ENCODE measurements at places on chromosomes 4 and X.
A peak's percentile ranks its signal among the peaks of the same experiment; 100 is the strongest.

DNA sequence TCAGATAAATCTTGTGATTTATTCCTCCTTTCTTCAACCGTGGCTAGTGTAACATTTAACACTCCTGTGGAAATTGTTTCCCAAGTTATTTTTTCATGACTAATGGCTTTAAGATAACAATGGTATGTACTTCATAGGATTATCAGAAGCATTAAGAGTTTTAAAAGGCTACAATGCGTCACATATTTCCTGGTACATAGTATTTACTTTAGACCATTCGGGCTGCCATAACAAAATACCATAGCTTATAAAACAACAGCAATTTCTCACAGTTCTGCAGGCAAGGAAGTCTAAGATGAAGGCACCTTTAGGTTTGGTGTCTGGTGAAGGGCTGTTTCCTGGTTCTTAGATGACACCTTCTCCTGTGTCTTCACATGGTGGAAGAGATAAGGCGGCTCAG is 158.6 kb downstream of the PAPSS1 start:
- DNase-seq: no peak

DNA sequence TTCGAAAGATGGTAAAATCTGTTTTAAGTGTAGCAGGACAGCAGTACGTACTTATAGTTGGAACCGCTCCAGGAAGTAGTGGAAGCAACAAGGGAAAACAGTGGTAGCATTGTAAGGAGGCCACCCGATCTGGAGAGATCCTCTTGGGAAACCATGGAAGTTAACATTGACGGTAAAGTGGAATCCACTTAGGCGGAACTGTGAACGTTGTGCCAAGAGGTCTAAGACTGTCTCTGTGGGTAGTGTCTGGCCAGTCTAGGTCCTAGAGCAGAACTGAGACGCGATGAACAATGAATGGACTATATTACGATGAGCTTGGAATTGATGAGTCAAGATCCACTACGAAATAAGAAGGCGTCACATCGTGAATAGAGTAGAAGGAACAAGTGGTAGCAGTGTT is 124.0 kb downstream of the TENM3 start:
- peak; percentile 46 for DNase-seq

GRCh38 chr4:5972571-5972970 is 45.7 kb downstream of the C4orf50 start:
- DNase-seq: no peak

GRCh38 chr4:992297-993110 is 700 bp downstream of the SLC26A1 start:
- no peak for DNase-seq

GRCh38 chr4:182531555-182532162 is 288.5 kb downstream of the TENM3 start:
- no peak for DNase-seq

GRCh38 chr4:25638806-25639205 is 16.8 kb upstream of the SLC34A2 start:
- no peak for DNase-seq

DNA sequence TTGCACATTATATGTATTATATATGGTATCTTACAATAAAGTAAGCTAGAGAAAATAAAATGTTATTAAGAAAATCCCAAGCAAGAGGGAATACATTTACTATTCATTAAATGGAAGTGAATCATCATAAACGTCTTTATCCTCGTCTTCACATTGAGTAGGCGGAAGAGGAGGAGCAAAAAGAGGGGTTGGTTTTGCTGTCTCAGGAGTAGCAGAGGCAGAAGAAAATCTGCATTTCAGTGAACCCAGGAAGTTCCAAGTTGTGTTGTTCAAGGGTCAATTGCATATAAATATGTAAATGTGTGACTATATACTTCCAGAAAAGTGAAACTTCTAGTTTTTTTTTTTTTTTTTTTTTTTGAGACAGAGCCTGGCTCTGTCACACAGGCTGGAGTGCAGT is 301.4 kb downstream of the TMA16 start:
- no peak for DNase-seq

DNA sequence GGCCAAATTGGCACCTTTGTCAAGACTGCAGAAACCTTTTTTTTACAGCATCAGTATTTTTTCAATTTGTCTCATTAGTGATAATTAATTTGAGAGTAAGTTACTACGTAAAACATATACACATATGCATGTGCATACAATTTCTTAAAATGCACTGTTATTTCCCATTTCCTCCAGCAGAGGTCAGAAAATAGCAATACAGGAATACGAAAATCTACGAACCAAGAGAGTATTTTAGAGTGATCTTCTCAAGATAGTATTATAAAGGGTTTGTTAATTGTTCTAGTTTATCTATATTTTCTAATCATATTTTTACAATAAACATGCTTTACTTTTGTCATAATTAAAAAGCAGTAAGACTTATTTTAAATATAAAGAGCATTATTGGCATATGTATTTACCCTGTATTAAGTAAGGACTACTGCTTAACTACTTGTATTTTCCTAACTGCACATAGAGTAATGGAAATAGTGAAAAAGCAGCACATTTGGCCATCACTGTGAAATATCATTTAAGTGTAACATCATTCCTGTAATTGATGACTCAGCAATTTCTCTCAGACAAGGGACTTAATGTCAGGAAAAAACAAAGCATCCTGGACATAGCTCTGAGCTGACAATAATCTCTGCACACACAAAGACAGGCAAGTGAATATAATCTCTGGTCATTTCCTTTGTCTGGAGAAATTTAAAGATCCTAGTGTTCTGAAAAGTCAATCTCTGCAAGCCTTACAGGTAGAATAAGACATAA is 45.6 kb downstream of the MAOB start:
- no peak for DNase-seq

- no peak for DNase-seq
These were observed 22.8 kb upstream of the TMEM271 start for GRCh38 chr4:598925-599324.

DNA sequence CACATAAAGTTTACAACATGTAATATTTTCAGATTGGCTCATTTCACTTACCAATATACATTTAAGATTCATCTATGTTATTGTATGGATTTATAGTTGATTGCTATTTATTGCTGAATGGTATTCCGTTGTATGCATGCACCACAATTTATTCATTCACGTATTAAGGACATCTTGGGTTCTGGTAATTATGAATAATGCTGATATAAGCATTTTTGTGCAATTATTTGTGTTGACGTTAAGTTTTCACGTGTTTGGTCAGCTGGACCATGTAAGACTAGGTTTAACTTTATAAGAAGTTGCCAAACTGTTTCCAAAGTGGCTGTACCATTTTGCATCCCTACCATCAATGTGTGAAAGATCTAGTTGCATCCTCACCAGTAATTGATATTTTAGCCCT is 35.1 kb downstream of the MAGEB10 start:
- no peak for DNase-seq

DNA sequence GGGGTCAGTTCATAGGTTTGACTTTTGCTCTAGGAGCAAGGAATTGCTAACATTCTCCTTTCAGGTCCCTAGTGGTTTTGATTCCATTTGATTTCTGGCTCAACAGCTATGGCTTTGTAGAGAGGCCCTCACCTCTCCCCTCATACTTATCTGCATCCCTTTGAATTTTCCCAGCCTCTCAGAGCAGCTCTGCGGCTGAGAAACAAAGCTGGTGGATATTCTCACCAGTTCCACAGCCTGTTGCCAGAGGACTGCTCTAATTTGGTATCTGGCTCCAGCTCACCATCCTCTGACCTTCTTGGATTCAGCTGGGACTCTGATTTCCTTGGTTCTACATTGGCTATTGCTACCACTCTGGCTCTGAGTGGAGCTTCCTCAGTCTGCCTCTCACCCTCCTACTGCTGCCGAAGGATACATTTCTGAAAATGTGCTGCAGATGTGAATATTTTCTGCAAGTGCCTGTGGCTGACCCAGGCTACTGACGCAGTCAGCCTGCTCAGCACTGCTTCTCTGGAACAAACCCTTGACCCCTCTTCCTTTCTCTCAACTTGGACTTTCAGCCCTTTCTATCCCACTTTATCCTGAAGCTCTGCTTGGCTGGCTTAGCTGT is 110.9 kb upstream of the ENPEP start:
- no peak for DNase-seq

DNA sequence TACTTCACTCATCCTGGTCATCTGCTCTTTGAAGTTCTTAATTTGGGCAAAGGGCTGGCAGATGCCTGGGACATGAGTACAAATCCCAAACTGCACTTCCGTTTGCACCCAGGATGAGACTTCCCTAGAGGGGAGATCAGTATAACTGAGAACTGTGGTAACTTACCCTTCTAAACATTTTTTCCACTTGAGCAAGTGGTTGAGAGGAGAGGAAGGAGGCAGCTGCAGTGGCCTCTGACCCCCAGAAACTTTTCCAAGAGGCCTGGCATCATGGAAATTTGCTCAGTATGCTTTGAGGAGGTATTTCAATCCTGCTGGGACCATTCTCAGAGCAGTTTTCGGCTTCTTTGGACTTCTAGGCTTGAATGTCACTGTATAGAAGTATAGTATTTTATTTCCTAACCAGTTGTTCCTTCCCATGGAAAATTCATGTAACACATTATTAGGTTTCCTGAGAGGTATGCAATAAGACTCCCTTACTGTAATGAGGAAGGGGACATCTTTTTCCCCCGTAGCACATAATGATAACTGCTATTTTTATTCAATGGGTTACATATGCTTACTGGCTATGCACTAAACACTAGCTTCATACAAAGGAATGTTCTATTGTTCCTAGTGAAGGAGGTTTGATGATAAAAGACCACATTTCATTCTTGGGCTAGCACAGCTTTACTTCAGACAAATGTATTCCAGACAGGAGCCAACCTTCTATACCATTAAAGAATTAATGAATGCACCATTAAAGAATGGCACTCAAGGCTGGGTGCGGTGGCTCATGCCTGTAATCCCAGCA is 129.3 kb downstream of the SHROOM3 start:
- DNase-seq: no peak

DNA sequence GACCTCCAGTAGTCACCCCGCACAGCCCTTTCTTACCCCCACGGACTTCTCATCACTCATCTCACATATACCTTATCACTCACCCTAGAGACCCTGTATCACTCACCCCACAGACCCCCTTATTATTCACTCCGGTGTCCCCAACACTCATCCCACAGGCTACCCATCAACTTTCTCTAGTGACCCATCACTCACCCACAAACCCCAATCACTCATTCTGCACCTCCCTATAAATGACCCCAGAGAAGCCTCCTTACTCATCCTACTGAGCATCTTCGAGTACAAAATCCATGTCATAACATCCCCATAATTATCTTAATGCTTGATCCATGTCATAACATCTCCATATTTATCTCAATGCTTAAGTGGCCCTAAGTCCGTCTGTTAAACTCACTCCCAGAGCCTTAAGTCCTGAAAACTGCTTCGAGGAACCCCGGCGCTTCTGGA is 934 bp downstream of the ZNF41 start:
- DNase-seq: no peak

DNA sequence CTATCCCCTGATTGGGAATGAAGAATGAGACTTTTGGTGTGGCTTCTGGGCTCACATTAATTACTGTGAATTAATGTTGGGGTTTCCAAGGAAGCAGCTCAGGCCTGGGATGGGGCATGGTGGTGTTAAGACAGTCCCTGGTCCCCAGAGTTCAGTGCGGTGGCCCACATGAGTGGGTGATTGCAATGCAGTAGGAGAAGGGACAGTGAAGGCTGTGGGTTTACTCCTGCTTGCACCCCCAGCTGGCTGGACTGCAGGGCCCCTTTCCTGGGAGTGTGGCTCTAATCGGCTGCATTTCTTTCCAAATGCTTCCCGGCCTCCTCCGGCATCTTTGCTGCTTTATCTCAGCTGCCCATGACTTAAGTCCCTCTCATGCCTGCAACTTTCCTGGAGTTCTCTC is 28.2 kb upstream of the GPR78 start:
- no peak for DNase-seq

- no peak for DNase-seq
These were observed 137.1 kb downstream of the DDX53 start for GRCh38 chrX:23136816-23137215.

- peak; percentile 84 for DNase-seq
These were observed at the start of the genes NDUFB11 and RBM10 for GRCh38 chrX:47144626-47145394. NDUFB11 (minus strand) TSS chrX:47144702; CDS start chrX:47144679, 23 bp downstream. RBM10 (plus strand) TSS chrX:47145221; CDS start chrX:47147482, 2,261 bp downstream.

DNA sequence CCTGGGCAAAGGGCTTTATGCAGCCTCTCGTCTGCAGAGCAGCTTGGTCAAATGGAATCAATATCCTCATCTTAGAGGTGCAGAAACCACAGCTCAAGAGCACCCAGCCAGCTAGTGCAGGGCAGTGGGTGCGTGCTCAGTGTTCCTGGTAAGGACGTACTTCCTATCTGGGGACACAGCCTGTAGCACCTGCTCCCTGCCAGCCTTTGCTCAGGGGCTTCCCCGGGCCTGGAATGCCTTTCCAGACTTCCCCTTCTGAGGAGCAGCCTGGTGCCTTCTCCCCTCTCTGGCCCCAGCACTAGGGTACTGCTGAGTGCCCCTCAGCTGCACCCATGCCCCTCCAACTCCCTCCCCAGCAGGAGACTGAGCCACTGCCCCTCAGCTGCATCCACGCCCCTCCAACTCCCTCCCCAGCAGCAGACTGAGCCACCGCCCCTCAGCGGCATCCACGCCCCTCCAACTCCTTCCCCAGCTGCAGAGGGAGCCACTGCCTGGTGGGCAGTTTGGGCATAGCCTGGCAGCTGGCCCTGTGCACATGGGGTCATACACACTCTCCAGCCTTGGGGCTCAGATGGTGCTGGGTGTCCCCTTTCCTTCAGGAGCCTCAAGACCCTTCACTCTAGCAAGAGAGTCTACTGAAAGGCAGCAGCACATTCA is 42.2 kb upstream of the AFAP1 start:
- peak; percentile 14 for DNase-seq

GRCh38 chr4:80365928-80366327 is 30.4 kb downstream of the CFAP299 start:
- peak; percentile 87 for DNase-seq

DNA sequence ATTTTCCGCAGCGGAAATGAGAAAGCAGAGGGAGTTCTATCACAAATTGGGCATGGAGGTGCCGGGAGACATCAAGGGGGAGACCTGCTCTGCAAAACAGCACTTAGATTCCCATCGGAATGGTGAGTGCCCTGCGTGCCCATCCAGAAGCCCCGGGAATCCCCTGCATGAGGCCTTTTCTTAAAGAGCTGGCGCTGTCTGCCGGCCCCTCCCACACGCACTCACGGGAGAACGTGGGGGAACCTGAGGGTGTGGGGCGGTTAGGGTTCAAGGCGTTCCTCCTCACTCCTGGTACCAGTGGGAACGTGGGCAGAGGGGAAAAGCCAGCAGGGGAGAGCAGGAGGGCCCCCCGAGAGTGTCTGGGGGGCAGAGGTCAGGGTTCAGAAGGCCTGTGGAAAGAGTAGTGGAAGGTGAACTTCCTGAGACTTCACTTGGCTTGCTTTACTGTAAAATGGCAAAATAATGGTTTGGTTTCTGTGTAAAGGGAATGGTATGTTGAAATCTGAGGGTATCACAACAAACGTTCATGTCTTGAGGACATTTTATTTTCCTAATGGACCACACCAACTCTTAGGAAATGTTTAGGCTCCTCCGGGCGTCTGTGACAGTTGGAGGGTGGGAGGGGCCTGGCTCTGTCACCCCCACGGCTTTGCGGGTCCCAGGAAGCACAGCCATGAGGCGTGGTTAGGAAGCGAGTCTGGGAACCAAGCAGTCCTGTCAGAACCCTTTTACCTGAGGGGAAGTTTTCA is 38.0 kb downstream of the PCGF3 start:
- no peak for DNase-seq

GRCh38 chrX:146173742-146174141 is 356.1 kb downstream of the SLITRK2 start:
- no peak for DNase-seq

GRCh38 chr4:153668647-153669046 is 15.4 kb upstream of the TLR2 start:
- DNase-seq: no peak

- no peak for DNase-seq
These were observed 59.9 kb downstream of the GSPT2 start for GRCh38 chrX:51802917-51803688.

Measured in NCI-H187 (cell line).